ENCODE measurements at places on chromosomes 7 and 10.

- no peak for DNase-seq
Measured at GRCh38 chr7:38410056-38410455, 136.6 kb upstream of the TARP start.

- no peak for DNase-seq
Measured at GRCh38 chr10:130339091-130339490, 202.9 kb downstream of the GLRX3 start.

- no peak for DNase-seq
Measured at GRCh38 chr10:48996329-48996728, 56.7 kb upstream of the LRRC18 start.

DNA sequence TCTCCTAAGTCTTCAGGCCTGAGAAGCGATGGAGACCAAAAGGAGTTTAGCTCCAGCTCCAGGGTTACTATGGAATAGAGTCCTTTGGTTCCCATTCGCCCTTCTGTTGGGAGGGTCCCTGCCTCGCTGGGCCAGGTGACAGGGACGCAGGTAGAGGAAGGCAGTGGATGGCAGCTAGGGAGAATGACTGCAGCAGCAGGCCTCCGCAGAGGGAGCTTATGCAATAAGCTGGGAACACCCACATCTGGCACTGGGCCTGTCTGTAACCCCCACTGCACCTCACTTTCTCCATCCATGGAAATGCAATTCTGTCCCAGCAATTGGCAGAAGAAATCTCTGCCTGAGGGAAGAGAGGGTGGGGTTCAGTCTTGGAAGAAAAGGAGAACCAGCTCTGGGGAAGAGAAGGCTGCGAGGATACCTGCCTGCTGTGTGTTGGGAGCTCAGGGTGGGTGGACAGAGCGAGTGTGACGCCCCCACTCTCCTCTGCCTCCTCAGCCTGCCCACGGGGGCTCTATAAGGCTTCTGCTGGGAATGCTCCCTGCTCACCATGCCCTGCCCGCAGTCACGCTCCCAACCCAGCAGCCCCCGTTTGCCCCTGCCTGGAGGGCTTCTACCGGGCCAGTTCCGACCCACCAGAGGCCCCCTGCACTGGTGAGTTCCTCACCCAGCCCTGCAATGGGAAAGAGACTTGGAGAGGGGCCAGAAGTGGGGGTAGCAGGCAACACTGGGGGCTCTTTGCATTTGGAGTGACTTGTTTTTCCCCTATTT lies 10.3 kb downstream of the EPHB6 start:
- no peak for DNase-seq

- no peak for DNase-seq
Measured at GRCh38 chr10:48737886-48738285, 53.2 kb downstream of the WDFY4 start.

- no peak for DNase-seq
Measured at GRCh38 chr10:43282881-43283280, 16.0 kb upstream of the RASGEF1A start.

GRCh38 chr10:23742368-23742767 lies 303.5 kb downstream of the OTUD1 start:
- DNase-seq: no peak

GRCh38 chr7:130351791-130352090 lies 7.1 kb downstream of the CPA5 start:
- DNase-seq: no peak

DNA sequence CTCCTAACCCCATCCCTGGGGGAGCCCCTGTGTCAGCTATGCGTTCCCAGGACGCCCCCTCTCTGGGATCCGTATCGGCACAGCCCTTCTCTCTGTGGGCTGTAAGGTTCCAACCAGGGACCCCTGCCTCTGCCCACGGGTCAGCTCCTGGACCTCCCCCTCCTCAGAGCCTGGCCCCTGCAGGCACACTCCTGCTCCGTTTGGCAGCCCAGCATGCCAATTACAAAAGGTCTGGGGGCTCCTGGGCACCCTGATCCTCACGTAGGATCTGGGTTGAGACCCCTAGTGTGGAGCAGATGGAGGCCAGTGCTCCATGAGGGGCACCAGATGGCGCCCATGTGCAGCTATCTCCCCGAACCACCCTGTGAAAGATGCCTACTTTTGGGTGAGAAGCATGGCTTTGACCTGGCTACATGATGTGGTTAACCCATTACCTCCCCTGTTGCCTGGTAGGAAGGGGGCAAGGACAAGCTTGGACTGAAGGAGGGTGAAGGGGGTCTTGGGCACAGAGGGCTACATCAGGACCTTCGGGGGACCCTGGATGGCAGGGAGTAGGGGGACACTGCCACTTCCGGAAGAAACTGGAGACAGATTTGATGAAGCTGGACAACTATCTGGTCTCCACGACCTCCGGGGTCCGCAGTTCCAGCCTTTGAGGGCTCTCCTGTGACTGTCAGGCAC lies 9.0 kb downstream of the TACR2 start:
- no peak for DNase-seq

DNA sequence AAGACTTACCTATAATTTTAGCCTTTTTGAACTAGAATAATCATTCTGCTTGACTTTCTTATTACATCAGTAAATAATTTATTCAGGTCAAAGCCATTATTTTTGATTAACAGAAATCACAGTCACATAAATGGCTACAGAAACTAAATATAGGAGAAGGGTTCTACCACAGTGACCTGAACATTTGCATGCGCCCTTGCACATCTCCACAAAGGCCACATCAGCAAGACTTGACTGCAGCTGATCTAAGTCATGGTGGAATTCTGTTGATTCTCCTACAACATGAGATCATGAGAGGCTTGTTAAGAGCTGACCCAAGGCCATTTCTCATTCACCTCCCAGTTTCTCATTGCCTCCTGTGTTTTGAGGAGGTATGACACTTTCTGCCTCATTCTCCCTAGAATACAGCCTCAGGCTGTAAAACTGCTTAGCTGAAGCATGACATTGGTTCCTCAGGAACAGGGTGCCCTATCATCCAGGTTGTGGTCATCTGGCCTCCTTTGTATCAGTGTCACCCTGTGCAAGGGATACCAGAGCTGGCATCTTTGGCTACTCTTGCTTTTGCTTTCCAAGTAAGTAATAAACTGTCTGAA lies 6.7 kb upstream of the IMMP2L start:
- no peak for DNase-seq

DNA sequence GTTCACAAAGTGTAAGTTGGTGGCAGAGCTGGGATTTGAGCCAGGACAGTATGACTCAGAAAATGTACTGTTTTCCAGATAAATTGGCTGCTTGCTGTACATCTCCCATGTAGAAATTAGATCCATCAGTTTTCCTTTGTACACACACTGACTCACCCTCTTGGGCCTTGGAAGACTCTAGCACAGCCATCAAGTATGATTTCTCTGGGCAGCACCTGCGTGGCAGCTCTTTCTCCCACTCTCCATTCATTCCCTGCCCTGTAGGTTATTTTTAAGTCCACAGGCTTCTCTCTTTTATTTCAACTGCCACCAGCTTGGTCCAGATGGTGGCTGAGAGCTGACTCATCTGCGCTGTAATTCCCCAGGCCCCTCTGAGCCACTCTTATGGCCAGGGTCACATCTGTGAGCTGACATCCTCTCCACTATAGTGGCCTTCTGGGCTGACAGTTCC lies 28.3 kb upstream of the SDK1 start:
- DNase-seq: no peak

- DNase-seq: no peak
Measured at GRCh38 chr7:150903606-150904005, 51.3 kb downstream of the AOC1 start.

- no peak for DNase-seq
Measured at GRCh38 chr10:92131275-92131820, 159.5 kb downstream of the CPEB3 start.

DNA sequence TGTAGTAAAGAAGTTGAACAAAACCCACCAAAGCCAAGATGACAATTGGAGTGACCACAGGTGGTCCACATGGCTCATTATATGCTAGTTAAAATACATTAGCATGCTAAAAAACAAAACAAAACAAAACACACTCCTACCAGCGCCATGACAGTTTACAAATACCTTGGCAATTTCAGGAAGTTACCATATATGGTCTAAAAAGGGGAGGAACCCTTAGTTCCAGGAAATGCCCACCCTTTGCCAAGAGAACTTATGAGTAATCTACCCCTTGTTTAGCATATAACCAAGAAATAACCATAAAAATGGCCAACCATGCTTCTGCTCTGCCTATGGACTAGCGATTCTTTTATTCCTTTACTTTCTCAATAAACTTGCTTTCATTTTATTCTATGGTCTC lies 979.1 kb upstream of the POT1 start:
- DNase-seq: no peak

DNA sequence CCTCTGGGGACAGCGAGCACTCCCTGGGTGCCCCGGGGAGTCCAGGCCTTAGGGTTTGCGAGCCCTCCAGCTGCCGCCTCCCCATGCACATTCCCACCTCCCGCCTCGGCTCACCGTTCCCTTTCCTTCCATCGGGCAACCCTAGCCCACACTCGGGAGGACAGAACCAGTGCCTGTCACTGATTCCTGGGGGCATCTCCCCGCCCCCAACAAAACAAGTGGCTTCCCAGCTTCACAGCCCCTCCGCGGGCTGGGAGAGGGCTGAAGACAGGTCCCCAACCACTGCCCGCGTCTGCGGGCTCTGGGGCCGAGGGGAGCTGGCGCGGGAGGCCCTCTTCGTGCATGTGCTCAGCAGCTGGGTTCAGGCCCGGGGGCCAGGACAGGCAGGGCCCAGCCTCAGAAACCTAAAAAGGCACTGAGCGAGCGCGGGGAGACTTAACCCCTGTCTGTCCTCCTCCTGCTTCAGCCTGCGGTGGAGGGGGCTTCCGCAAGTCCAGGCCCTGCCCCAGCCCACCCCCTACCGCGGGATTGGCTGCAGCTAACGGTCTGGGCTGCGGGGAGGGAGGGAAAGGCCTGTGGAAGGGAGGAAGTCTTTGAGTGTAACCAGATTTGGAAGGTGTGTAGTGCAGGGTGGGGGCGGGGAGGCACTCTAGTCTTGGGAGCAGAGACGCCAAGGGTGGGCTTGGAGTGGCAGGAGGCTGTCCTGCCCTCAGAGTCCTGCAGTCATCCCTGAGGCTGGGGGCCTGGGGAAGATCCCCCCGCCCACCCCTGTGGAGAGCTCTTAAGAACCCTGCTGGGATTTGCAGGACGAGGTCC lies 1.2 kb downstream of the FLNC start:
- DNase-seq: no peak

- no peak for DNase-seq
Measured at GRCh38 chr7:159139639-159140038, 5.0 kb downstream of the VIPR2 start.

DNA sequence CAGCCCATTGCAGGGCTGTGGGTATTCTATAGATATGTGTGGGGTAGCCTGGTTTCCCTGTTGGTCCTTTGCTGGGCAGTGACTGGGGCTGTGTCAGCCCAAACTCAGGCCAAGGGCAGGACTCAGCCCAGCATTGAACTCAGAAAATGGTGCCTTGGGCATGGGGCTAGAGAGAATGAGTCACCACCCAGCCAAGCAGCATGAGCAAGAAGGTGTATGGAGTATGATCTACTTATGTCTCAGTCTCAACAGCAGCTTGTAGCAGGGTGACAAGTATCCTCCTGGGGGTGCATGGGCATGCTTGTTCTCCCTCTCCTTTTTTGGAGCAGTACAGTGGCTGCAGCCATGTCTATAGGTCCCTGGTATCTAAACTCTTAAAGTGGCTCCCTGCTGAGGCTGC lies 32.0 kb downstream of the STK31 start:
- no peak for DNase-seq

- no peak for DNase-seq
Measured at GRCh38 chr7:16708511-16708910, 45.0 kb upstream of the TSPAN13 start.

DNA sequence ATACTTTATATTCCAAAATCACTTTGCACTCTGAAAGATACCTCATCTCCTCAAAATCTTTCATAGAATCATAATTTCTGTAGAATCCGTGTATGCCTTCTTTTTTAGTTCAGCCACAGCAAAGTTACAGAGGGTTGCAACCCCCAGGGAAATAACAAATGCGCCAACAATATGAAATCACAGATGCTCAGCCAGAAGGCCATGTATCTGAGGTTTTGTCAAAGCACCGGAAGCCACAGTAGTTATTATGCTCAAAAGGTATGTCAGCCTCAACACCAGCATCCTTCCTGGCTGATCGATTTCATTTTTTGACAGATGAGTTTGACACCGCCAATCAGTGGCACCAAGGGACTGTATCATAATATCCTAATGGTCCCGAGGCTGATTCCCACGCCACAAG lies 204.1 kb downstream of the KCNMA1 start:
- no peak for DNase-seq

GRCh38 chr10:45249978-45250693 lies 65.3 kb downstream of the OR13A1 start:
- peak; percentile 14 for DNase-seq

- no peak for DNase-seq
Measured at GRCh38 chr7:7921830-7922229, 46.8 kb upstream of the GLCCI1 start.

- no peak for DNase-seq
Measured at GRCh38 chr7:30389791-30390190, 88.8 kb downstream of the NOD1 start.

DNA sequence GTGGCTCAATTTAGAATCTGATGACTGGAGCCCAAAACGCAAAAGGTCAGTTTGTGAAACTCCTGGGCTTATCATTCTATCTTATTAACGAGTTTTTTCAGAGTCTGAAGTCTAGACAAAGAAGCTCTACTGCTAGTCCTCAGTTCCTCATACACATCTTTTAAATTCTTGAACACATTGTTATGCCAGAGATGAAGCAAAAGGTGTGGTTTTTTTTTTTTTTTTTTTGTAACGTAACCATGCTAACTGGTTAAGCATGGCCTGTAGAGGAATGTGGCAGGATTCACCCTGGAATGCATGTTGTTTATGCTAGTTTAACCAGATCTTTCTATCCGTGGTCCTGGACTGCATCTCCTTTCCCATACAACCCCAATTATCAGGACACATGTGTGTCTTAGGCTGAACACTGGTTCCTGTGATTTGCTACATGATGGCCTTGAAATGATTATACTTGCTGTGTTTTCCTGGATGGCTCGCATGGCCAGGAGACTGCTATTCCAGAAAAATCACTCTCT lies 79.3 kb upstream of the MDFIC start:
- DNase-seq: no peak

GRCh38 chr7:145474009-145474686 lies 638.3 kb upstream of the TPK1 start:
- DNase-seq: no peak

All from GM18507 (cell line).